ENCODE measurements at places on chromosomes 5 and 9. TPM values are rescaled to one million over a fixed set of nuclear protein-coding genes. Genes with fewer than 3 reads are reported as not detected.

The C8G gene
- 0.69 TPM for total RNA-seq

The IFNA2 gene
- total RNA-seq = not detected

The CXCL14 gene
- not detected for total RNA-seq

The HSPA9 gene
- total RNA-seq = 520 TPM

The GABRA6 gene
- total RNA-seq = not detected

The DEPDC1B gene
- 16.5 TPM for total RNA-seq

The ASS1 gene
- total RNA-seq = 5.5 TPM

The SH3TC2 gene
- total RNA-seq = not detected

The CNTFR gene
- total RNA-seq = not detected

The HOMER1 gene
- total RNA-seq = 13.0 TPM

The SAXO1 gene
- not detected for total RNA-seq

The LMX1B gene
- not detected for total RNA-seq

The SIT1 gene
- 62.0 TPM for total RNA-seq

The PCDHAC1 gene
- total RNA-seq = not detected

The SHOC1 gene
- not detected for total RNA-seq

The SPAG8 gene
- total RNA-seq = 1.2 TPM

The SLC22A5 gene
- total RNA-seq = 5.2 TPM

The PDCD1LG2 gene
- 0.25 TPM for total RNA-seq

The ALDH1A1 gene
- not detected for total RNA-seq
